ENCODE measurements at places on chromosomes 1 and 21. TPM values are rescaled to one million over a fixed set of nuclear protein-coding genes. Genes with fewer than 3 reads are reported as not detected.

- DNase-seq = no peak
These were observed 37.0 kb downstream of the CAPN8 start for GRCh38 chr1:223628233-223629125.

SPRR2A gene
- total RNA-seq = not detected

PROK1 gene
- total RNA-seq = 0.40 TPM

DNA sequence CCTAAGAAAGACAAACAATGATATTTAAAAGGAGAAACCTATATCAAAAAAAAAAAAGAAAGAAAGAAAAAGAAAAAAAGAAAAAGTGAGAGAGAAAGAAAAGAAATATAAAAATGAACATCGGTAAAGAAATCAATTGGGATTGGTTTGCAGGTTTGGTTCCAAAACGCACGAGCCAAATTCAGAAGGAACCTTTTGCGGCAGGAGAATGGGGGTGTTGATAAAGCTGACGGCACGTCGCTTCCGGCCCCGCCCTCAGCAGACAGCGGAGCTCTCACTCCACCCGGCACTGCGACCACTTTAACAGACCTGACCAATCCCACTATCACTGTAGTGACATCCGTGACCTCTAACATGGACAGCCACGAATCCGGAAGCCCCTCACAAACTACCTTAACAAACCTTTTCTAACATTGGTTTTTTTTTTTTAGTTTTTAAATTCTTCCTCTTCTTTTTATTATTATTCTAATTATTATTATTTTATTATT is 11.7 kb downstream of the LHX9 start:
- DNase-seq = no peak

TCP10L gene
- 2.1 TPM for total RNA-seq

DNA sequence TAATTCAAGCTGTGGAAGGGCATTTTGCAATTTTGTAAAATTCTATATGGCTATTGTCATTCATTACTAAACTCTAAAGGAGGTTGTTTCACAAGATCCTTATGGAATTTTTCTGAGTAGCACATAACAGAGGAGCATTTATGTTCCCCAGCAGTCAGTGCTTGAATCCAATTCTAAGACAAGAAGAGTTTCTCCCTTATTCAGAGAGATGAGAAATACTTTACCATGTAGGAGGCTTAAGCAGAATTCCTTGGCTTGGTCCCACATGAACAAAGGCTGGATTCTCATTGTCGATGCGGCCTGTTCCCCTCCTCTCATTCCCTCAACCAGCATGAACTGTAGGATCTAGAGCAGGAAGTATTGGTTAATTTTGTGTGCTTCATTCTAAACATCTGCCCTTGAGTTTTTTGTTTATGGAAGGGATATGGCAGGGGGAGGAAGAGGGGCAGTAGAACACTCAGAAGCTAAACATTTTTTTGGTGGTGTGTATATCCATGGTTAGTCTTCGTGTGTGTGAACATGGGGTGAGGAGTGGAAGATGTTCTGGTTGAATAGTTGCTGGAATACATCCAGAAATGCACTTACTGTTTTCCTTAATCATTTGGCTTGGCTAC is 74.3 kb downstream of the LAMC1 start:
- no peak for DNase-seq

WNT9A gene
- 2.2 TPM for total RNA-seq

- DNase-seq = peak; percentile 87
These were observed 292.1 kb upstream of the VAMP3 start for GRCh38 chr1:7478809-7479499.

FMO4 gene
- total RNA-seq = 3.6 TPM

DNA sequence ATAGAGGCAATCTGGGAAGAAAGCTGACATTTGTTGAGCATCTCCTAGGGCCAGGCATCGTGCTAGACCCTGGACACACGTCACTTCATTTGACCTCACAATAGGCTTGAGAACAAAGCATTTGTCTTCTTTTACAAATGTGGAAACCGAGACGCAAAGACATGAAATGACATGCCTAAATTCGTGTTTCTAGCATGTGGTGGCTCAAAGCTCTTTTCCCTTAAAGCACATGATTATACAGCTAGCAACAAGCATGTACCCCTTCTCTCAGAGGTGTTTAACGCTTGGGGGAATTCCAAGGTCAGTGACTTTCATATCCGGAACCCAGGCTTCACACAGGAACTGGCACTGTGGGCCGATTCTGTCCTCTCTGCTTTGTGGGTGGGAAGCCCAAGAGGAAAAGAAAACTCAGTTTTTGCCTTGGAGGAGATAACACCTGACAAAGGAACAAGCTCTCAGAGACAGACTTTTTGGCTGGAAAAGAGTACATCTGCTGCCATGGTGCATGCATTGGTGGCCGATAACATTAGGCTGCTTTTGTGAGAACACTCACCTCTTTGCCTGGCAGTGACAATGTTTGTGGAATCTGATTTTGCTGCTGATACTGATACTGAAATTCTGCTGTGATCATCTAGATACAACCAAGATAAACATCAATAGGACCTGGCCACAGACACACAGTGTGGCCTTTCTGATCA is 15.4 kb upstream of the CD2 start:
- no peak for DNase-seq

DNA sequence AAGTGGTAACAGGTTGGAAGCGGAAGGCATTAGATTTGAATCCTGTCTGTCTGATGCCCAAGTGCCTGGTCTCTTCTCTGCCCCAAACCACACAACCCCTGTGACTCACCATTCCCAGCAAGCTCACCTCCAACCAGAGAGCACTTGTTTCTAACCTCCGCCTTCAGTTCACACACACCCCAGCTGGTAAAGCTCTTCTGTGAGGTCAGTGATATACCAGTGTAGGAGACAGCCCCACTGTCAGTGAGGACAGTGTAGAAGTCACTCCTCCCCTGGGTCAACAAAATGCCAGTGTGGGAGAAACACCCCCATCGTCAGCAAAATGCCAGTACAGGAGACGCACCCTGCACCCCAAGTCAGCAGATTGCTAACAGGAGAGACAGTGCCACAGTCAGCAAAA is 2.6 kb downstream of the RIMS3 start:
- no peak for DNase-seq

GRCh38 chr1:36590771-36591170 is 108.1 kb upstream of the CSF3R start:
- DNase-seq = no peak

GRCh38 chr1:59707178-59707791 is 107.5 kb upstream of the HOOK1 start:
- peak; percentile 22 for DNase-seq

LCE2B gene
- not detected for total RNA-seq

LAMC1 gene
- total RNA-seq = 140 TPM

DNA sequence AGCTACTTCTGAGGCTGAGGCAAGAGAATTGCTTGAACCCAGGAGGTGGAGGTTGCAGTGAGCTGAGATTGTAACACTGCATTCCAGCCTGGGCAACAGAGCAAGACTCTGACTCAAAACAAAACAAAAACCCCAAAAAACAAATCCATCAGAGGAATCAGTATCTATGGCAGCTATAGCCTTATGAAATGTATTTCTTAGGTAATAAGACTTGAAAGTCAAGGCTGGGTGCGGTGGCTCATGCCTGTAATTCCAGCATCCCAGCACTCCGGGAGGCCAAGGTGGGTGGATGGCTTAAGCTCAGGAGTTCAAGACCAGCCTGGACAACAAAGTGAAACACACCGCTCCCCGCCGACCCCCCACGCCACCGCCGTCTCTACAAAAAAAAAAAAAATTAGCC is 31.1 kb upstream of the EYA3 start:
- DNase-seq = no peak

DNA sequence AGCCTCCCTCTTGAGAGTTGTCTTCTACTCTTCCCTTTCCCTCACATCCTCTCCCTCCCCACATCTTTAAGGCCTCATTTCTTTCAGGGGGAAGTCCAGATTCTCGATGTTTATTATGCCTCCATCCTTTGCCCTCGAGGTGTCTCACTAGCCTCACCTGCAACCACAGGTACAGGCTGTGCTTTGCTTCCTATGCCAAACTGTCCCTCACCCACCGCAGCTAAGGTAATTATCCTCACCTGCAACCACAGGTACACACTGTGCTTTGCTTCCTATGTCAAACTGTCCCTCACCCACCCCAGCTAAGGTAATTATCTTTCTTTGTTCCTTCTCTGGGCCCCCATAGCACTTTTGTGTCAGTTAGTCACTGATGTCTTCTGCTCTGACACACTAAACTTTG is 328.1 kb upstream of the SNX7 start:
- DNase-seq = no peak

All from mucosa of gallbladder (tissue), 1 donor.